ENCODE measurements at places on chromosomes 11 and 22. TPM values are rescaled to one million over a fixed set of nuclear protein-coding genes. Genes with fewer than 3 reads are reported as not detected.

GRCh38 chr11:37905707-37906417 is 1307.8 kb upstream of the RAG2 start:
- no peak for DNase-seq

DNA sequence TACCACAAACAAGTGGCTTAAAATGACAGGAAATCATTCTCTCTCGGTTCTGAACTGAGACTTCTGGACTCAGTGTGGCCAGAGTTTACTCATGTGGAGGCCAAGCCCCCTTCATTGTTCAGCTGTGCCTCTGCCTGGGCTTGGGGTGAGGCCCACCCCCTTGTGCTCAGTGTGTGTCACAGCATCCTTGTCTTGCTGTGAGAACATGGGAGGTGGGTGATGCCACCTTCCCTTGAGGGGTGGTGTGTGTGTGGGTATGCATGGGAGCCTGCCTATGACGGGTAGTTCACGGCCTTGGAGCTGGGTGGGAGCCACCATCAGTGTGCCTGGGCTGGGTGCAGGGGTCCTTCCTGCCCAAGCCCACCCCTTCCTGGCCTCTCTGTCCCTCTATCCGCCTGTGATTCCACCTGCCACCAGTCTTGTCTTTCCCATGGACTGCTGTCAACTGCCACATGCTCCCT is 101.7 kb downstream of the MORC2 start:
- DNase-seq = no peak

DNA sequence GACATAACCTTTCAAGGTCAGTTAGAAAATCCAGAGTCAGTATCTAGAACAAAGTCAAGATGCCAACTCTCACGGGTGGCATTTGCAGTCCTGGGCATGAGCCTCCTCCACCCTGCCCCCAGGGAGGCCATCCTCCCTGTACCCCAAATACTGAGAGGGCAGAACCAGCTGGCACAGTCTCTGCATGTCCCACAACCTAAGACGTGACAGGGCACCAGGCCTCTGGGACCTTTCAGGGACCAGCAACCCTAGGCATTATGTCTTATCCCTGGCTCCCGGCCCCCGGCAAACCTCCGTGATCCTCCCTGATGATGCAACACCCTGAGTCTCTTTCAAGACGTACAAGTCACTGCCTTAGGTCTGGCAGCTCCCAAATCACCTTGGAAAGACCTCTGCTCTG is 2.0 kb downstream of the MB start:
- DNase-seq = no peak

The KREMEN1 gene
- 21.3 TPM for polyA plus RNA-seq

GRCh38 chr11:102957953-102958352 is 2.4 kb upstream of the MMP13 start:
- no peak for DNase-seq

DNA sequence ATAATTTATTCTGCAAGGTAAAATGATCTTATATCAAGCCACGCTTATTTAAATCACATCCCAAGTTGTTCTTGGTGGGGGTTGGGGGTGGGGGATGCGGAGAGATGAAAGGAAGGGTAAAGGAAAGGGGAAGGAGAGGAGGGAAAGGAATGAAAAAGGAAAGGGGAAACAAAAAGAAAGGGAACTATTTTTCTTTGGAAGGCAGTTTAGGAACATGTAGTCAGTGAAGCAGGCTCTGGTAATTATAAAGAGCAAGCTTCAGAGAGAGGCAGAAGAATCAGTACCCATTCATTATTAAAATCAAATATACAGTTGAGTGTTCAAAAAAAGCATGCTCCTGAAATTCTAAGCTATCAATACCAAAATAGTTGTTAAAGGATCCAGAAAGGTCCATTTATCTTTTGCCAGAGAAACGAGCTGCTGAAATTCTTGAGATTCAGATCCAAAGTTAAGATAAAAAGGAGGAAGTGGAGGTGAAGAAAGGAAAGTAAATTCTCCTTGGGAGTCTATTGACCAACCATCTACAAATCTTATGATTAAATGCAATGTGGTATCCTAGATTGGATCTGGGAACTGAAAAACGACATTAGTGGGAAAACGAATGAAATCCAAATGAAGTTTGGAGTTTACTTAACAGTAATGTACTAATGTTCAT is 107.4 kb downstream of the SGSM3 start:
- DNase-seq = no peak

The OR5M8 gene
- polyA plus RNA-seq = not detected

DNA sequence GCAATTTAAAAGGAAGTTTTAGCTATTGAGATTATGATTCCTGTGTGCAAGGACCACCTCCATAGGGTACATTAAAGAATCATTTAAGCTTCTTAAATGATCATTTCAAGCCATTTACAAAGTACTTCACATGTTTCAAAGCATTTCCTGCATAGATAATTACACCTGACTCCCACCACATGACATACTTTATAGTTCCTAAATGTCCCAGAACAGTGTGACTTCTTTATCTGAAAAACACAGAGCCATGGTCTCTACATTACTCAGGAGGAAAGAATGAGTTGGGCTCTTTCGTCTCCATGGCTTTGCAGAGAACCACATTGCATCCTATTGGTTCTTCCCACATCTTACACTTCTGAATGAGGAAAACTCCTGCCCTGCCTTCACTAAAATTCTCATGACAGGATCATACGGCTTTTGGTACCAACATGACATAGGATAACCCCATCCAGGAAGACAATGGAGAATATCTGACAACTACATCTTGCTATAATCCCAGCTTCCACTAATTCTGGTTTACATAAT is 88.6 kb downstream of the ETS1 start:
- DNase-seq = no peak

DNA sequence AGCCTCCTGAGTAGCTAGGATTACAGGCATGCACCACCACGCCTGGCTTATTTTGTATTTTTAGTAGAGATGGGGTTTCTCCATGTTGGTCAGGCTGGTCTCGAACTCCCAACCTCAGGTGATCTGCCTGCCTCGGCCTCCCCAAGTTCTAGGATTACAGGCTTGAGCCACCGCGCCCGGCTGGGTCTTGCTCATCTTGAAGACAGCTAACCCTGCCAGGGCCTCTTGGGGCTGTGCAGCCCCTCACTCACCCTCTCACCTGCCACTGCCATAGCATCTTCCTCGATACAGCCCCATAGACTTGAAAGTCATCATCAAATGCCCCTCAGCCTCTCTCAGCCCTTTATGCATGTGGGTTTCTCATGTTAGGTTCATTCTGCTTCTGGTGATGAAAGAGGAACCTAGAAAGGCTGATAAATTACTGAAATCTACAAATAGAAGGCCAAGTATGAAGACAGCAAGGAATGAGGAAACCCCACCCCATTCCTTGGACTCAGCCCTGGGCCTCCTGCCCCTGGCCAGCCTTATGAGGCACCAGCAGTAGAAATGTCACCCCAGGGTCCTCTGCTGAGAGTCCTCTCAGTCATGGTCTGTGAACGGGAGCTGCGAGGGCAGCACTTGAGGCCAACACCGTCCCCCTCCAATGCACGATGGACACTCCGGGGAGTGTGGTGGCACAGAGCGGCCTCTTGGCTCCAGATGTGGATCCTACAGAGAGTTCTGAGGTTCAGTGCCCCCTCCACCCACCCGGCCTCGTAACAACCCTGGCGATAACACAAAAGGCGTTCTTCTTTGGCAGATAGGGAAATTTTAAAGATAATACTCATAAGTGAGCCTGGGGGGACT is 24.8 kb downstream of the SCGB1A1 start:
- no peak for DNase-seq

GRCh38 chr11:93659841-93660240 is 1.6 kb upstream of the CEP295 start:
- no peak for DNase-seq

- DNase-seq = no peak
Observed at GRCh38 chr22:24994070-24994763, 41.7 kb downstream of the KIAA1671 start.

The KRTAP5-5 gene
- not detected for polyA plus RNA-seq

DNA sequence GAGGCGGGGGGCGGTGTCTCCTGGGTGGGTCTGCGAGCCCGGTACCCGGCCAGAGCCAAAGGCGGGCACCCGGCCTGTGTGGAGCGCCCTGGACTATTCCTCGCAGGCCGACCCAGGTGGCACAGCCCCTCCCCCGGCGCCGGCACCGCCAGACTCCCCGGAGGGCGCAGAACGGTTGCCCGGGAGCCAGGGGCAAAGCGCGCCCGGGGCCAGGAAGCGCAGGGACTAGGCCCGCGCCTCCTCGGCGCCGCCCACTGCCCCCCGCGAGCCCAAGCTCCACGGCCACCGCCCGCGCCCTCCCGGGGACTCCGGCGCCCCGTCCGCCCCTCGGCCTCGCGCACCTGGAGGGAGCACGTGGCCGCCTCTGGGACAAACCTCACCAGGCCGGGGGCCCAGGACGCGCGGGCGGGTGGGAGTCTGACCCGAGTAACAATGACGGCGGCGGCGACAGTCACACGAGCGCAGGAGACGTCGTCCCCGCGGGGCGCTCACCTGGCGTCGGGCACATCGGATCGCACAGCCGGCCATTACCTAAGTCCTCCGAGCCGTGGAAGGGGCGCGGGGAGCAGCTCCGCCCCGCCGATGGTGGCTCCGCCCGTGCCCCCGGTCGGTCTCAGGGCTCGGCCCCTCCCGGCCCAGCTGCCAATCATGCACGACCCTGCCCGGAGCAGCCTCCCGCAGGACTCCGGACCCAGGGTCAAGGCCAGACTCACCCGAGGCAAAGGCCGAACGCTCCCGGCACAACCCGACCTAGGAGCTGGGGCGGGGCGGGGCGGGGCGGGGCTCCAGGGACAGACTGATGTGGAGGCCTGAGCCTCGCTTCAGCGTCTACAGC is 7.4 kb downstream of the PLXNB2 start:
- DNase-seq = no peak

DNA sequence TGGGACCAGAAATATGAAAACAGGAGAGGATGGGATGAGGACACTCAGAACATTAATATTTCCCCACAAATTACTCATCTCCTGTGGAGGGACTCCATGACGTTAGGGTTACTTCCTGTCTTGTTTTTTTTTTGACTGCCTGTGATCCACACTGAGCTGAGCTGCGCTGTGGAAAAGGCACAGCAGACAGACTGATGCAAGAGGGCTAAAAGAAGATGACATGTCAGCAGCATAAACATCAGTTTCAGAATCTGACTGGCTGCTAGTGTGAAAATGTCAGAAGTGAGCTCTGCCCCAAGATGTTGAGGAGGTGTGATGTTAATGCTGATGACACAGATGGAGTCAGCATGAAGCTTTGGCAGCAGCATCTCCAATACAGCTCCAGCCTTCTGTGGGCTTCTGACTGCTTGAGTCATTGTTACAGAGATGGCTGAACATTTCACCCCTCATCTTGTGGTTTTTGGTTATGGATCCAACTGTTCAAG is 286.8 kb downstream of the BLID start:
- DNase-seq = no peak
